Body of pancreas (tissue), 4 donors: ENCODE measurements at places on chromosomes 6 and 20. TPM values are rescaled to one million over a fixed set of nuclear protein-coding genes. Genes with fewer than 3 reads are reported as not detected.

IL17F gene
- not detected for total RNA-seq

SLC25A27 gene
- total RNA-seq: 36.8 TPM

GCLC gene
- total RNA-seq: 30.7 TPM

LIN28B gene
- not detected for total RNA-seq

KCTD20 gene
- total RNA-seq: 16.6 TPM

DNA sequence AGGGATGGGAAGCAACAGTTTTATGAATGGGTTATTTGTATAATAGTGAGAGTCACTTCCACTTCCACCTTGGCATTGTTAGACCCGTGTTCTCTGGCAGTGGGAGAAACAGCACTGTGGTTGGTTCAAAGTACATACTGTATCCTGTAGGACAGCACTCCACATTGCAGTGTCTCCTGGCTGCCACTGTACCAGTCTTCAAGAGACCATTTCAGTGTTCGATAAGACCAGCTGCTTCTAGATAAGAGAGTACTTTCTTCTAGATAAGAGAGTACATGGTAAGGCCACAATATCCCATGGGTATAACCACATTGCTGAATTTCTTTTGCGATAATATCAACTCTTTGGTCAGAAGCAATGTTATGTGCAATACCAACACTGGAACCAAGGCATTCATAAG, 28.8 kb downstream of the FITM2 start:
- no peaks in the 10 kb centered on the region for H3K27me3 ChIP-seq
- H3K27ac ChIP-seq: no peak overlapping the region
- no peaks in the 10 kb centered on the region for H3K36me3 ChIP-seq
- H3K4me1 ChIP-seq: peaks cover 4% of the 10 kb centered on the region

DNA sequence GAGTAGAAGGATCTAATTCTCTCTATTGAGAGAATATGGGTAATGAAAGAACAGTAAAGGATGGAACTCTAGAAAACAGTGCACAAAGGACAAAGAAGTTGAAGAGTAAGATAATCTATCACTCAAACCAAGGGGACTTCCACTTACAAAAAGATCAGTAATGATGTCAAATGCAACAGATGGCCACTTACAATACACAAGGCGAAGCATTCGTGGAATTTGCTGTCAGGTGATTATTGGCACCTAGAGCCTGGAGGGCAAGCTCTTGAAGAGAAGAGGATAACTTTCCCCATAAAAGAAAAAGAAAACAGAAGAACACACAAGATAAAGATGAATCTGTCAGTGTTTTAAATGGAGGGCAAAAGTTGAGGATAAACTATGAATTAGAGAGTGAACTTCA, 256.0 kb upstream of the TCF21 start:
- H3K4me1 ChIP-seq: no peaks in the 10 kb centered on the region
- H3K27ac ChIP-seq: no peak overlapping the region
- no peak overlapping the region for H3K4me3 ChIP-seq
- DNase-seq: no peak
- H3K36me3 ChIP-seq: no peaks in the 10 kb centered on the region

- H3K27ac ChIP-seq: no peak overlapping the region
- H3K4me3 ChIP-seq: no peak overlapping the region
- H3K27me3 ChIP-seq: no peaks in the 10 kb centered on the region
- no peaks in the 10 kb centered on the region for H3K36me3 ChIP-seq
Measured at GRCh38 chr20:14845199-14846160, 508.1 kb upstream of the FLRT3 start.

DNA sequence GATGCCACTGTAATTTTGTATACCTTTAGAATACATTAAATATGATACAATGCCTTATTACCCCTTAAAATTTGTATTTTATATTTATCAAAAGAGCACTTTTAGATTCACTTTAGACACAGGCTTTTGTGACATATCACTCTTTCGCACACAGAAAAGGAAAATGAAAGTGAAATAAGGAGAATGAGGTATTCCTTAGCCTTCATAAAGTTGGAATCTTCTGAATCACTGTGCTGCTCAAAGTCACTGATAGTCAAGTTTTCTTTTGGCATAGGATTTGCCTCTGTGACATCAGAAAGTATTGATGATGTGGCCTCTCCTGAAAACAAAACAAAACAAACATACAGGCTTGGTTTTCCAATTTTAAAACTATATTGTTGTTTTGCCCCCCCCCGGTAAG, 1097.1 kb downstream of the KIF16B start:
- no peaks in the 10 kb centered on the region for H3K4me1 ChIP-seq
- no peak overlapping the region for H3K27ac ChIP-seq
- no peak for DNase-seq
- H3K36me3 ChIP-seq: no peaks in the 10 kb centered on the region
- no peak overlapping the region for H3K4me3 ChIP-seq
- H3K27me3 ChIP-seq: no peaks in the 10 kb centered on the region

GRCh38 chr6:2970034-2970685, 1.2 kb downstream of the SERPINB6 start:
- peak overlapping the region; percentile 95 for H3K27ac ChIP-seq
- no peak overlapping the region for H3K4me3 ChIP-seq
- no peaks in the 10 kb centered on the region for H3K36me3 ChIP-seq
- peaks cover 23% of the 10 kb centered on the region for H3K4me1 ChIP-seq
- no peak for DNase-seq
- no peaks in the 10 kb centered on the region for H3K27me3 ChIP-seq

GRCh38 chr20:54938707-54939106, 463.3 kb downstream of the DOK5 start:
- DNase-seq: no peak
- H3K4me1 ChIP-seq: no peaks in the 10 kb centered on the region
- no peaks in the 10 kb centered on the region for H3K27me3 ChIP-seq
- no peak overlapping the region for H3K4me3 ChIP-seq
- H3K27ac ChIP-seq: no peak overlapping the region

- DNase-seq: no peak
- H3K27ac ChIP-seq: no peak overlapping the region
- H3K27me3 ChIP-seq: no peaks in the 10 kb centered on the region
- H3K4me3 ChIP-seq: no peak overlapping the region
Measured at GRCh38 chr6:105382958-105383357, 19.9 kb downstream of the PREP start.

DNA sequence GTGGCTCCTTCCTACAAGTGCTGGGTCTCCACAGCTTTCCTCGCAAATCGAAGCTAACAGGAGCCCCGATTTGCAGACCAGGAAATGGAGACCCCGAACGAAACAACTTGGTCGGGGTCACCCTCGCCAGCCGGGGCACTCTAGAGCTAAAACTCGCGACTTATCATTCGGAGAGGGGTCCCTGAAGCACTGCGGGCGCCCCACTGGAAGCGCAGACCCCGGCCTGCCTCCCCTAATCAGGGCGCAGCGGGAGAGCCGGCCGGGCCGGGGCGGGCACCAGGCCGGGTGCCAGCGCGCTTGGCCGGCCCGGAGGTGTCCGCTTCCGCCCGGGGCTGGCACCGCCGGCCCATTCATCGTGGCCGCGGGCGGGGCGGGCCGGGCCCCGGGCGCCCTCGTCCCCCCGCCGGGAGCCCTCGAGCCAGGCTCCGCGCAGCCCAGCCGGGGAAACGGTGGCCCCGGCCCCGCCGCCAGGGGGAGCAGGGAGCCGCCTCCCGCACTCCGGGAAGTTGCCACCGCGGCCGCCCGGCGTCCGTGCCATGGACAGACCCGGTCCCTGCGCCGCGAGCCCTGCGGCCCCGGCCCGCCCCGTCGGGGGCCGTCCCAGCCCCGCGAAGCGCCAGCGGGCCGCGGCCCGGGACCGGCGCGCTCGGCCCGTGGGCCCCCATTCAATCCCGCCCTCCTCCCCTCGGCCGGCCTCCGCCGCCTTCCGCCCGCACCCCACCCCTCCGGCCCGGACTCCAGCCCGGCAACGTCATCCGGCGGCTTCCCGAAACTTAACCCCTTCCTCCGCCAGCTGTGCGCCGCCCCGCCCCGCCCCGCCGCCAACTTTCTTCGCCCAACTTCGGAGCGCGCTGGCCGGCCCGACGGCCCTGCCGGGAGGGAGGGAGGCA, 961 bp downstream of the RRBP1 start:
- no peaks in the 10 kb centered on the region for H3K27me3 ChIP-seq
- H3K27ac ChIP-seq: peak overlapping the region; percentile 98
- peaks cover 5% of the 10 kb centered on the region for H3K36me3 ChIP-seq
- peaks cover 77% of the 10 kb centered on the region for H3K4me1 ChIP-seq
- peak; percentile 80 for DNase-seq

DNA sequence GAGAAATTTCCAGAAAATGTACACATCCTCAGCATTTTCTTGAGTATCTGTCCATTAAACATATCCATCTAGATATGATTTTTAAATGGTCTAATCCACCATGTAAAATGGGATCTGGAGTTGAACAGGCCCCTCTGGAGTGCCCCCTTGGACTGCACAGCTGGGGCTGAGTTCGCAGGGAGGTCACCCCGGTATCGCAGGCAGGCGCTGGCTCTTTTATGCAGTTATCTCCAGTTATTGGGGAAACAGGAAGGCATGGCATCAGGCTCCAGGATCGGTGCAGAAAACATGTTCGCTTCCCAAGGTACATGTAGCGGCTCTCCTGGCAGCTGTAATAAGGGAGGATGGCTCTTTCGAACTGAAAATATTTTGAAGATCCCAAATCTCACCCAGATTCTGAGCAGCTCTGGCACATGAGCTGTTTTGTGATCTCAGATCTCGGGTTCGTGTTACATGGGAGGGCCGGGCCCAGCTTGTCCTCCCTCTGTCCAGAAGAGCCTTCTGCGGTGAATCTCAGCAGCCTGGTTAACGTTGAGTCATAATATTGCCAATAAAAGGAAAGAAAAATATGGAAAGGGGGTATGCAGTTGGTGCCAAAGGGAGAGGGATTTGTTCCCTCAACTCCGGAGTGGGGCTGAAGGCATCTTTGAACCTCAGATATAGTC, 167.7 kb downstream of the EYA2 start:
- no peak overlapping the region for H3K4me3 ChIP-seq
- no peak for DNase-seq
- no peaks in the 10 kb centered on the region for H3K36me3 ChIP-seq
- no peaks in the 10 kb centered on the region for H3K4me1 ChIP-seq
- no peak overlapping the region for H3K27ac ChIP-seq
